ENCODE measurements at places on chromosomes 2 and 18.

GRCh38 chr2:204881655-204882054 lies 336.4 kb downstream of the PARD3B start:
- DNase-seq: no peak

DNA sequence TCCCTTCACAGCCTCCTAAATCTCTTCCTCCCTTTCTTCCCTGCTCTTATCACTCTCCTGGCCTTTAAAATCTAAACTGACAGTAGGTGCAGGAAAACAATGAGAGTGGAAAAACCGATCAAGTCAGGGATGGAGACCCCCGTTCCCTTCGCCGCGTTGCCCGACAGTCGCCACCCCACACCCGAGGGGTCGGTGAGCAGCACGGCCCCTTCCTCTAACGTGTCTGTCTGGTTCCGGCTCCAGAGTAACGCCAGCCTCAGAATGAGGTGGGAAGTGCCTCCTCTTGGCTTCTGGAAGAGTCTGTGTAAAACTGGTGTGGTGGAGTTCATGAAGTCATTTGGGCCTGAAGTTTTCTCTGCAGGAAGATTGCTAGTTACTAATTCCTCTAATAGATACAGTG lies 138.6 kb downstream of the NFATC1 start:
- DNase-seq: no peak

DNA sequence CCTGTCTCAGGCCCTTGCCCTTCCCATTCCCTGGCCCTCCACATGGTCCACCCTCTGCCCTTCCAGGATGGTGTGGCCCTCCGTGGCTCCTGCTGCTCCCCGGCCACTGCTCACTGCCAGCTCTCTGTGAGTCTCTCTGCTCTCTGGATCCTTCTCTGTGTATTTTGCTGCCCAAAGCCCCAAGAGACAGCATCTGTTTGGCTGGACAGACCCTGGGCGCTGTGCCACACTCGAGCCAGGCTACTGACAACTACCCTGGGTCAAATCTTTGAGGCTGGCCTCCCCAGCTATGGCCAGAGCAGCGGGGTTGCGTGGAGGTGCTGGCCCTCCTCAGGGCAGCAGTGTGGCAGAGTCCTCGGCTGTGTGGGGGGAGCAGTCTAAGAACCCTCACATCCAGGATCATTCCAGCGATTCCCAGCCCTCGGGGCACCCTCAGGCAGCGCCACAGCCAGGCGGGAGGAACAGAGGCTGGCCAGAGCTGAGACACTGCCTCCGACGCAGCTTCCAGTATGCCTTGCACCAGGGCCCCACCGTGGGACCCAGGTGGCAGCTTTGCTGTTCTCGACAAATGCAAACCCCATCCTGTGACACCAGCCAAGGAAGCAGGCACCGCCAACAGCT lies 139.4 kb upstream of the GLI2 start:
- no peak for DNase-seq

DNA sequence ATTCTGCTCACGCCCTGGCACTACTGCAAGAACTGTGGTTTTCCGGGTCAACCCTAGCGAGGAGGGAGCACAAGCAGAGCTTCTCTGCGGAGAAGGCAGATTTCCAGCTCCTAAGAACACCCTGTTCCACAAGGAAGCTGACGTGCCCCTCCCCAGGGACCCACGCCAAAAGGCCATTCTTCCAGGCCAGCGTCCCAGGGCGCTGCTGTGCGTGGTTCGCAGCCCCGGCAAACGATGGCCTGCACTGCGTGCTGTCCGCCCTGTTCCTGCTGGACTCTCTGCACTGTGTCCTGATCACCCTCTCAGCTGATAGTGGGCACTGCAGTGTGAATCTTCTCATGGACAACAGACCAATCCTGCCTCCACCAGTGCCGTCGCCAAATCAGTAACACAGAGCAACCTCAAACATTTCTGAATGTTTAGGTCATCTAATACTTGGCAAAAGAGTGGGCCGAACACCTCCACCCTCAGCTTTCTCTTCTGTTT lies 49.1 kb downstream of the ADI1 start:
- no peak for DNase-seq

DNA sequence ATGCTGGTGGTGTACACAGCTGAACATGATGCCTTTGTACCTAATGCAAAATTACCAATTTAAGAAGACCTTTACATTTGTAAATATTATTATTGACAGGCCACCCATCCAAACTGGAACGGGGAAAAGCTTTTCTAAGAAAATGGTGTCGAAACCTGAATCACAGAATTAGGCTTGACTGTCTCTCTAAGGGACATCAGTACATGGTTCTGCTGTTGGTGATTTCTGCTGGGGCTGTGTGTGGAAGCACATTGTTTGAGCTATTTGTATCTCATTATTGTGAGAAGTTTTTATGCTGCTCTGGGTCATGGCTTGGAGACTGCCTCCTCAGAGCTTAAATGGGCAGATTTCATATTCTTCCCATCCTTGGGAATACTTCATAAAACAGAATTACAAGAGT lies 420.9 kb upstream of the POU3F3 start:
- DNase-seq: no peak

DNA sequence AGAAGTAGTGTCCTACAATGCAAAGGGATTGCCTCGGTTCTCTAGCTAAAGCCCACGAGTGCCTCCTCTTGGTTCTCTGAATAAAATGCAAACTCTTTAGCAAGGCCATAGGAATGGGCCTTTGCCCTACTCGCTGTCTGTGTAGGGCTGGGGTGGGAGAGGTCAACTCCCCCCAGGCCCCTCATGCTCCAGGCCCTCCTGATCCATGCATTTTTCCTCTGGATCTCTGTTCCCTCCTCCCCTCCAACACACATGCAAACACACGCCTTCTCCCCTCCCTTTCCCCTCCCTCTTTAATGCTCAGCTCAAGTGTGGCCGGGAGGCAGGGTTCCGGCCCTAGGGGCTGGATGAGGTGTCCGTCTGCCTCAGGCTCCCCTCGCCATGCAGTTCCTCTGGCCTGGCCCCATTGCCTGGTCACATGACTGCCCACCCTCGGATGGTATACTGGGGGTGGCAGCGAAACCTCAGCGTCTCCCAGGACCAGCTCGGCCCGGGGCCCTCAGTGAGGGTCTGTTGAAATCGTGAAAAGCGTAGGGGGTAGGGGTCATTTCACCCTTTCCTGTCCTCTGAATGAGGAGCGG lies 14.9 kb upstream of the KLF11 start:
- DNase-seq: no peak

DNA sequence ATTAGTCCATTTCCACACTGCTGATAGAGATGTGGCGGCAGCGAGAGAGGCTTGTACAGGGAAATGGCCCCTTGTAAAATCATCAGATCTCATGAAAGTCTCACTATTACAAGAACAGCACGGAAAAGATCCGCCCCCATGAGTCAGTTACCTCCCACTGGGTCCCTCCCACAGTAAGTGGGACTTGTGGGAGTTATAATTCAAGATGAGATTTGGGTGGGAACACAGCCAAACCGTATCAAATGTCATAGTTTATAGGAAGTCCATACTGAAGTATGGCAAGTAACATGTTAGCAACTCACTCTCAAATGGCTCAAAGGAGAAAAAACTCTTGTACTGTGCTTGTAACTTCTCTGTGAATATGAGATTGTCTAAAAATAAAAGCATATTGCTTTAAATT lies 56.1 kb downstream of the FARP2 start:
- DNase-seq: peak; percentile 50

GRCh38 chr2:240961910-240962299 lies 36.5 kb upstream of the SNED1 start:
- DNase-seq: no peak
